ENCODE measurements at places on chromosomes 2 and 18.

GRCh38 chr2:10457846-10458598, 9.9 kb upstream of the ODC1 start:
- no peak for DNase-seq

GRCh38 chr2:221529943-221530652, 42.0 kb downstream of the EPHA4 start:
- no peak for DNase-seq

DNA sequence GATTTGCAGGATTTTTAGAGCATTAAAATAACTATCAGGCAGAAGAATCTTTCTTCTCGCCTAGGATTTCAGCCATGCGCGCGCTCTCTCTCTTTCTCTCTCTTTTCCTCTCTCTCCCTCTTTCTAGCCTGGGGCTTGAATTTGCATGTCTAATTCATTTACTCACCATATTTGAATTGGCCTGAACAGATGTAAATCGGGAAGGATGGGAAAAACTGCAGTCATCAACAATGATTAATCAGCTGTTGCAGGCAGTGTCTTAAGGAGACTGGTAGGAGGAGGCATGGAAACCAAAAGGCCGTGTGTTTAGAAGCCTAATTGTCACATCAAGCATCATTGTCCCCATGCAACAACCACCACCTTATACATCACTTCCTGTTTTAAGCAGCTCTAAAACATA, 137.0 kb downstream of the MEIS1 start:
- no peak for DNase-seq

DNA sequence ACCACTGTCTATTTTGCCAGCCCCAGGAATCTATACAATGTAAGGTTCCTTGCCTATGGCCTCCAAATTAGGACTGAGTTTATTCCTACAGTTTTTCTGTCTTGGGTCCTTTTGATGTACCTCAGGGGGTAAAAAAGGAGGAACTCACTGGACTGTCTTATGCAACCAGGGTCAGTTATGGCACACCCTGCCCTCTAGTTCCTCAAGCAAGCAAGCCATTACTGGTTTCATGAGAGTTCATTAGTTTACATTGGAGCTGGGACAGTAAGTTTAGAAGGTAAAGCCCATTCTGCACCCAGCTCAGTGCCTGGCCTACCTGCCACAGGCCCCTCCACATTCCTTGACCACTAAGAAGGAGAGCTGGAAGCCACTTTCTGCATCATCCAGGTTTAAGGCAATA, 68.7 kb upstream of the WIPF1 start:
- no peak for DNase-seq

- no peak for DNase-seq
Observed at GRCh38 chr18:32770054-32770665, 2.7 kb downstream of the KLHL14 start.

- no peak for DNase-seq
Observed at GRCh38 chr2:11525762-11526161, 8.1 kb upstream of the GREB1 start.

DNA sequence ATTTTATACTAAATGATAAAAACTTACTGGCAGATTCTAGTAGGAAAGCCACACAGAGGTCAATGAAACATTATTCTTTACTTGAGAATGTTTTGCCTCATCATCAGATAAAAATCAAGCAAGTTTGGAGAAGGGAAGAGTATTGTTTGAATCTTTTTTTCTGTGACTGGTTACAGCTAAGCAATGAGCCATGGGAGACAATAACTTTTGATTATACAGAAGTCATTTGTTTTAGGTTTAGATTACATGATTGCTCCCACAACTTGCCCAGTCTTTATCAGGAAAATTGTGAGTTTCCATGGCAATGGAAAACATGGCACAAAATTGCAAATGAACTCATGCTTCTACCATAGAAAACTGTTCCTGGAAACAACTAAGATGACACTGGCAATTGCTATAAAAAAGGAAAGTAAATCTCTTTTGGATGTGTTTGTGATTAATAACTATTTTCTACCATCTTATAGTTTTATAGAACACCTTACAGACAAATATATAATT, 476.8 kb downstream of the MBD2 start:
- no peak for DNase-seq

DNA sequence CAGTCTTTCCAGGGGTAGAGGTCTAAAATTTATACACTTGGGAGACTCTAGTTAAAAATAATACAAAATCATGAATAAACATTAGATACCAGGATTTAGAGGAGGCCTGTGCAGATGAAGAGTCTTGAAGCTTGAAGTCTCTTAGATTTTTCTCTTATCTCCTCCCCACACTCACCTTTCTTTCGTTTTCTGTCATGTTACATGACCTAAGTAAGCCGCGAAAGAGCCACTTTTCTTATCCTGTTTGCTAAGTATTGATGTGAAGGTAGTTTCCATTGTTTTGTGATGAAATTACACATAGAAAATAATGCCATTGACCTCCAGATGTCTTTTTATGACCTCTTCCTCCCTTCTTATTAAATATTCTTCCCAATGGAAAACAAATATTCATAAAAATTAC, 367.8 kb downstream of the LRRTM1 start:
- no peak for DNase-seq

DNA sequence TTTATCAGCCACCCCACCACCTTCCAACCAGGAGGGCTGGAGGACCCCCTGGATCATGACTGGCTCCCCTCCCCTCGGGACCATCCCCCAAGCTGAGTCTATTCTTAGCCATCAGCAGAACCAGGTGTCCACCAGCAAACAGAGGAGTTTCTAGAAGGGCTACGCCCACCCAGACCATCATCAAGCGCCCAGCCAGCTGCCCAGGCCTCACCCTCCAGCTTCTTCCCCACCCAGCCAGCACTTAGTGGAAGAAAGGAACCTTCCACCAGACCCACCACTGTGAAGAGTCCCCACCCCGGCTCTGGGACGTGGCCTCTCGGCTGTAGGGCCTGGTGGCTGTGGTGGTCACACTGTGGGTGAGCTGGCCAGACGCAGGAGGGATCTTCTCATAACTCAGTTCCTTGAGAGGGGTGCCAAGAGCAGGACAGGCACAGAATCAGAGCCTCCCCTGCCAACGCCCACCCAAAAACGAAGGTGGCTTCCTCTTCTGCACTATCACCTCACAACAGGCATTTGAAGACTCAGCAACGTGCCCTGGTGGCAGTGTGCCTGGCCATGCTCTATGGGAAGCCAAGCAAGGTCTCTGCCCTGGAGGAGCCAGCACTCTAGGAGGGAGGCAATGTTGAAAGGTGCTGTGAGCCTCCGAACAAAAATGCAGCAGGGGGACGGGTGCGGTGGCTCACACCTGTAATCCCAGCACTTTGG, 19.0 kb downstream of the BIN1 start:
- no peak for DNase-seq

DNA sequence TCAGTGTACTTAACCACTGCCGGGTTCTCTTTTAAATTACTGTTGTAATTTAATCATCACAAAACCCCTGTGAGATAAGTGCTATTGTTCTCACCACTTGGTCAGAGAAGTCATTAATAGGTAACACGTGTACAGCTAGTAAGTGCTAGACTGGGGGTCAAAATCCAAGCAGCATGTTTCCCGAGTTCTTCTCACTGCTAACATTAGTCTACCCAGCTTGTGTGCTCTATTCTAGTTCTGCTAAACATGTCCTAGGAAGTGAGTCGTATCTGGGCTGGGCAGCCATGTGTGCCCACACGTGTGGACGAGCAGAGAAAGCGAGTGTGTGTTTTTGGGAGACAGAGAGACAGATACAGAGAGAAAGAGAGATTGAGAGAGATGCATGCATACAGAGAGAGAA, 94.1 kb downstream of the BIN1 start:
- DNase-seq = no peak

Data from G401 (cell line).